Small intestine (tissue), 16 donors: ENCODE measurements at places on chromosomes 16 and 17.
A peak's percentile ranks its signal among the peaks of the same experiment; 100 is the strongest.

DNA sequence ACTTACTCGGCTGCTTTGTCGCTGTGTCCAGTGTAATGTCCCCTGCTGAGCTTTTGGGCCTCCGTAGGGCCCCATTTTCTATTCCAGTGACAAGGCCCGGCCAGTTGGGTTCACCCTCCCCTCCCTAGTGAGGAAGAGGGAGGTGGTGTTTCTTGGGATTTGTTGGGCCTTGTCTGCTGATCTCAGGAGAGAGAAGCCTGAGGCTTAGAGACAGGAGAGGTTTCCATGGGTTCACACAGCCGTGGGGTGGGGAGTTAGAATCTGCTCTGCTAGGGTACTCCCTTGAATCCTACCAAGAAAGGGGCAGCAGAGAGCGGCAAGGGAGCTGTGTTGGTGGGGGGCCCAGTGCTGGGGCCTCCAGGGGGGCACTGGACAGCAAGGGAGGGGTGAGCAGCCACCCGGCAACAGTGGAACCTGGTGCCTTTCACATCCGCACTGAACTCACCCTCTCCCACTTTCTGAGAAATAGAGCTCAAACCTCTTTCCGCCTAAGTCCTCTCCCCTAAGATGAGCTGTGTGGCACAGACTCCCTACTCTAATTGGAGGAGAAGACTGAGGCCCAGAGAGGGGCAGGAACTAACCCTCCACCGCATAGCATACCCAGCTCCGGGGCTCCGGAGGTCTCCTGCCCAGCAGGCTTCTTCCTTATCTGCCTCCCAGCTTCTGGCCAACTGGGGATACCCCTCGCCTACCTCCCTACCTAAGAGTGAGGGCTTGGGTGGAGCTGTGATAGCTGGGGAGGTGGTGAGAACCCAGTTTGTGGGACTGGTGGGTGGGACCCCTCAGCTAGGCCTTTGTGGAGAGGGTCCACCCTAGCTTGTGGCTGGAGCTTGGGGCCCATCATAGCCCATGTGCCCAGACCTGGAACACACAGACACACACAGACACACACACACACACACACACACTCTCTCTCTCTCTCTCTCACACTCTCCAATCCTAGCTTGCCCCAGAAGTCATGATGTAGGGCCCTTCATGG, 6.8 kb downstream of the TBKBP1 start:
- H3K27ac ChIP-seq = no peak overlapping the region
- DNase-seq = no peak
- H3K27me3 ChIP-seq = no peaks in the 10 kb centered on the region
- H3K4me3 ChIP-seq = no peak overlapping the region
- H3K4me1 ChIP-seq = no peaks in the 10 kb centered on the region

DNA sequence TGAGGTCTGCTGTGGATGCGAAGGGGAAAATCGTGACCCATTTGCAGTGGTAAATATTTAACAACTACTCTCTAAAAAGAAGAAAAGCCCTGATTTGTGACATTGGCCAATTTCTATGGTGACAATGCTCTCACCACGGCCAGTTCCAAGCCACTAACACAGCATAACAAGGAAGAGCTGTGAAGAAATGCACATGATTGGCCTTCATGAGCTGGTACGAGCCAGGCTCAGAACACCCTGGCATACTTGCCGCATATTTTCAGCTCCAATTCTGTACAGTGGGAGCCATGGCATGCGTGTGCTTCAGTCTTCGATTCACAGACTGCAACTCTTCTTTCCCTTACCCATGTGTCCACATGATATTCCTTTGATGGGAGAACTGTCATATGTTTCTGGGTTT, 363.9 kb upstream of the CDH5 start:
- no peaks in the 10 kb centered on the region for H3K4me1 ChIP-seq
- no peak for DNase-seq
- no peak overlapping the region for H3K4me3 ChIP-seq
- H3K36me3 ChIP-seq = no peaks in the 10 kb centered on the region

DNA sequence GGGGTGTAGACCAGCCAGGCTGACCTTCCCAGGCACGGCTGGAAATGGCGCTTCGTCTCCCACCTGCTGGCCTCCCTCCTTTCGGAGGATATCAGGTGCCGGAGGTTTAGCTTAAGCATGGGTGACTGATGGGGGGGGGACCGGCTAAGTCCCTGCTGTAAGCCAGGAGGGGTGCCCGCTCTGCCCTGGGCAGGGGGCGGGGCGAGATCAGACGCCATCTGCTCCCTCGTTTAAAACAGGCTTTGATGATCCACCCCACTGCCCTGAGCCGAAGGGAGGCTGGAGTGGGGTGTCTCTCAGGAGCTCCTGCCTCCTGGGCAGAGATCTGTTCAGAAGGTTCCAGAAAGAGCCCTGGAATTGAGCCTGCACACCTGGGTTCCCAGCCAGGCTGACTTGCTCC, 26.0 kb downstream of the C16orf74 start:
- H3K36me3 ChIP-seq = no peaks in the 10 kb centered on the region
- no peaks in the 10 kb centered on the region for H3K4me1 ChIP-seq
- H3K27ac ChIP-seq = no peak overlapping the region
- H3K4me3 ChIP-seq = no peak overlapping the region

DNA sequence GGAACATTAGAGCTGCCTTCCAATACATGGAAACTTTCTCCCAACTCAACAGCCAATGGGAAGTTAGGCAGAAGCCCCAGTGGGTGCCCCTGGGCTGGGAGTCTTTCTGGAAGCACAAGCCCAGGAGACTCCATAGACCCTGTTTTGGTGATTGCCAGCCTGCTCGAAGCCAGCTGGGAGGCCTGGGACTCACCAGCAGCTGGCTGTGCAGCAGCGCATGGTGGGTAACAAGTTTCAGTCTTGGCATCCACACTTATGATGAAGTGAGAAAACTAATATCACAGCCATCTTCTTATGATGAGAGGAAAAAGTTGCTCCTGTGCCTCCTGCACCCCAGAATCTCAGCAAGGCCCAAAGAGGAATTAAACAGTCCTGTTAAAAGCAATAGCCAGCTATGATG, 522.5 kb upstream of the CDH5 start:
- H3K27me3 ChIP-seq = no peaks in the 10 kb centered on the region
- no peak overlapping the region for H3K4me3 ChIP-seq
- DNase-seq = no peak

DNA sequence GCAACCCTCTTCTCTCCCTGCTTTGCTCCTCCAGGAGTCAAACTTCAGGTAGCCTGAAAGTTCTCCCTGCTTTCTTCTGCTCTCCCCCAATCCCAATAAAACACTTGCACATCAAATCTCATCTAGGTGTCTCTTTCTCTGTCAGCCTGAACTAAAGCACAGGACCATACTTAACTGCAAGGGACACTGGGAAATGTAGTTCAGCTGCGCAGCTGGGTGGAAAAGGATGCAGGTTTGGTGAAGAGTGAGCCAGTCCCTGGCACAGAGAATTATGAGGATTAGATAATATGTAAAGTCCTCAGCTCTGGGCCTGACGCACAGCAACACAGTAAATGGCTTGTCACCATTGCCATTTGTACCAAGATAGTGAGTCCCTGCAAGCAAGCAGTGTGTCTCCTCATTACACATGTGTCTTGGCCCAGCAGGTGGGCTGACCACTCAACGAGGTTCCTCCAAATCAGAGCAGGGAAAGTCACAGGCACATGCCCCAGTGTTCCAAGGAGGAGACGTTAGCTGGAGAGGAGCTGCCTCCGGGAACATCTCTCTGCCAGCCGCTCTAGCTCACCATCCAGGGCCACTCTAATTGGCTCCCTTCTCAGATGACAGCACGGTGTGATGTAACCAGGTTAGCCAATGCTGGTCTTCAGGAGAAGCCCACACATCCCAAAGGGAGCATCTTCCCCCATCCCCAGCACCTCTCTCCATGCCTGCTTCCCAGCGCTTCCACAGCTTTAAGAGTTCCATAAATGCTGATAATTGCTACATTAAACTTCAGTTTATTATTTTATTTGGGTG, 29.7 kb upstream of the IRX3 start:
- H3K36me3 ChIP-seq = no peaks in the 10 kb centered on the region
- peaks cover 3% of the 10 kb centered on the region for H3K27me3 ChIP-seq
- H3K27ac ChIP-seq = no peak overlapping the region
- H3K4me3 ChIP-seq = no peak overlapping the region

- H3K27me3 ChIP-seq = no peaks in the 10 kb centered on the region
- peak; percentile 86 for DNase-seq
- no peak overlapping the region for H3K27ac ChIP-seq
- H3K4me3 ChIP-seq = no peak overlapping the region
- H3K36me3 ChIP-seq = peaks cover 30% of the 10 kb centered on the region
Observed at GRCh38 chr17:78865682-78866390, 25.2 kb upstream of the USP36 start.

GRCh38 chr17:15341966-15342365, 569 bp upstream of the TEKT3 start:
- no peak overlapping the region for H3K27ac ChIP-seq
- H3K27me3 ChIP-seq = peaks cover 7% of the 10 kb centered on the region
- no peaks in the 10 kb centered on the region for H3K36me3 ChIP-seq

GRCh38 chr16:70434484-70435260, 4.2 kb downstream of the ST3GAL2 start:
- no peak overlapping the region for H3K27ac ChIP-seq
- H3K27me3 ChIP-seq = no peaks in the 10 kb centered on the region
- DNase-seq = no peak
- H3K4me3 ChIP-seq = no peak overlapping the region
- H3K36me3 ChIP-seq = no peaks in the 10 kb centered on the region

- H3K4me3 ChIP-seq = no peak overlapping the region
- DNase-seq = no peak
- no peak overlapping the region for H3K27ac ChIP-seq
- H3K27me3 ChIP-seq = no peaks in the 10 kb centered on the region
- no peaks in the 10 kb centered on the region for H3K36me3 ChIP-seq
- peaks cover 11% of the 10 kb centered on the region for H3K4me1 ChIP-seq
Observed at GRCh38 chr17:10022416-10022815, 117.3 kb upstream of the RCVRN start.

- peaks cover 18% of the 10 kb centered on the region for H3K36me3 ChIP-seq
- H3K4me3 ChIP-seq = no peak overlapping the region
- no peak overlapping the region for H3K27ac ChIP-seq
- no peaks in the 10 kb centered on the region for H3K27me3 ChIP-seq
- DNase-seq = no peak
Observed at GRCh38 chr17:208429-208828, 27.0 kb upstream of the DOC2B start.

DNA sequence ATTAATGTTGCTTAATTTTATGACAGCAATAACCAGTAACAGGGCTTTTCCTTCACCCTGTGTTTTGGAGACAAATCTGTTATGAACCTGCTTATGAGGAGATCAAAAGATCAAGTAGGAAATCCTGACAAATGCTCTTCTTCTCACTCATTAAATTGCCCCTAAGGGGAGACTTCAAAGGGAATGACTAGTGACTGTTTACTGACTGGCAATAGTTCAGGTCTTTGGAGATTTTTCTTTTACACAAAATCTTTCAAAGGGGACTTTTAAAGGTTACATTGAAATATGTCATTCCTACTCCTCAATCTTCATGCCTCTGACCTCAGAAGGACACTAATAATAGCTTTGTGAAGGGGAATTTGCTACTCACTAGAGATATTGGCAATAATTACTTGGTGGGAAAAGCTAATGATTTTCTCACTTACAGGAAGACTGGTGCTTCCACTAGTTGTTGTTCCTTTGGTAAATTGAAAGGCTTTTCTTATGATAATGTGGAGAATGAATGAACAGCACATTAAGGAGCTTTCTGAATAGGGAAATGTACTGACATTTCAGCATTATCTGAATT, 292.9 kb upstream of the CA10 start:
- DNase-seq = no peak
- no peaks in the 10 kb centered on the region for H3K4me1 ChIP-seq
- H3K27me3 ChIP-seq = no peaks in the 10 kb centered on the region
- H3K36me3 ChIP-seq = no peaks in the 10 kb centered on the region
- H3K4me3 ChIP-seq = no peak overlapping the region

DNA sequence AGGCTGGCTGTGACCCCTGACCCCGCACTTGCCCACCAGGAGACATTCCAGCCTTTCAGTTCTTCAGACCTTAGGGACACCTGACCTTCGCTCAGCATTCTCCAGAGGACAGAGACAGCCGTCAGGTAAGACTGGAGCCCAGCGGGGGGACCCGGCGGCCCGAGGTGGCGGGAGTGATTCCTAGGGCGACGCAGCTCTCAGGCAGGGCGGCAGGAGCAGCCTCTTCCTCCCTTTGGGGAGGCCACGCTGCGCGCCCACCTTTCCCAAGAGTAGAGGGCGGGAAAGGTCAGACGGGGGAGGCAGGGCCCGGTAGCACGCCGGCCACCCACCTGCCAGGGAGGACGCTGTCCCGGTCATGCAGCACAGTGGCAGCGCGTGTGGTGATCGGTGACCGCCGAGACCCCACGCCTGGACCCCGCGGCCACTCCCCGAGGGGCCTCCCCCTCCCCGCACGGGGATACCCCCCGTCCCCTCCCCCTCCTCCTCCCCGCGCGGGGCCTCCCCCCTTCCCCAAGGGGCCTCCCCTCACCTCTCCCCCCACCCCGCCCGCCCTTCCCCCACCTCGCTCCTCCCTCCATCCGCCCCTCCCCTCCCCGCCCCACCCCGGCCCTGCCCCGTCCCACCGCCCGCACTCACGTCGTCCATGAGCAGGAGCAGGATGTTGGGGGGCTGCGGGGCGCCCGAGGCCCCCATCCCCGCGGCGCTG, 472 bp downstream of the GALNS start:
- peak overlapping the region; percentile 80 for H3K4me3 ChIP-seq
- H3K27ac ChIP-seq = no peak overlapping the region
- H3K4me1 ChIP-seq = no peaks in the 10 kb centered on the region
- peak; percentile 37 for DNase-seq
- H3K27me3 ChIP-seq = no peaks in the 10 kb centered on the region

DNA sequence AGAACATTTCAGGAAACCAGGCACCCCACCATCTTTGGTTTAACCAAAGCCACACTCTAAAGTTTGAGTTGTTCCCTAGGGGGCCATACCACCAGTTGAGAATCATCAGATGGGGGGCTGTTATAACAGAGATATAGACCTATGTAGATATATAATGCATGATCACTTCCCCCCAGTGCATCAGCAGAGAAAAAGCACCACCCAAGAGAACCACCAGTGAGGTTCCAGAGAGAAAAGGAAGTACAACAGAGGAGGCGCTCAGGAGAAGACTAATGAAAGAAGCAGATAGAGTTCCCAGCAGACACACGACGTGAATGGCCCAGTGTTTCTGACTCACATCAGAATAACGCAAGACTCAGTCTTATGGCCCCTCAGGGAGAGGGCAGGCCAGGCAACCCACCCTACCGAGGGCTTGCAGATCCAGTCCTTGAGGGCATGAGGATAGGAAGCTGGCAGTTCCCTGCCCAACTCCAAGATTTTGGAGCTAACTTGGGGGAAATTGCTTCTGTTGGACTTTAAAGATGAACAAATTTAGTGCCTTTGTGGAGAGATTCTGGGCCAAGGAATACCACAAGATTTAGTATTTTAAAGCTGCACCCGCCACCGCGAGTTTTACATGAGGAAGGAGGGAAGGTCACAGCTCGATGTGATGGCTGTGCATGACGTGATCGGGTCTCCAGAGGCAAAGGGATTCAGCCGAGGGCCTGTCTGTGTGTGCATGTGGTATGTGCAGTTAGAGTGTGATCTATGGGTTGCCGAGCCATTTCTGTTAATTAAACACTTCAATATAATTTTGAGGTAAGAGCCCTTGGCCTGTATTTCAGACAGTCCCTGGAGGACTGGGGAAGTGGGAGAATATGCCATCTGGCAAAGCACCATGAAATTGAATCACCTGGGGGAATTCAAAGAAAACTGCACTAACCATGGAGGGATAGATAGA, 53.1 kb downstream of the AIPL1 start:
- H3K27ac ChIP-seq = no peak overlapping the region
- no peak overlapping the region for H3K4me3 ChIP-seq
- H3K36me3 ChIP-seq = no peaks in the 10 kb centered on the region
- no peak for DNase-seq

- H3K4me1 ChIP-seq = peaks cover 4% of the 10 kb centered on the region
- H3K36me3 ChIP-seq = peaks cover 4% of the 10 kb centered on the region
- H3K4me3 ChIP-seq = no peak overlapping the region
- no peak overlapping the region for H3K27ac ChIP-seq
- DNase-seq = peak; percentile 32
Observed at GRCh38 chr16:4244254-4245076, 2.6 kb upstream of the SRL start.
